ENCODE measurements at places on chromosomes 3 and 15.

DNA sequence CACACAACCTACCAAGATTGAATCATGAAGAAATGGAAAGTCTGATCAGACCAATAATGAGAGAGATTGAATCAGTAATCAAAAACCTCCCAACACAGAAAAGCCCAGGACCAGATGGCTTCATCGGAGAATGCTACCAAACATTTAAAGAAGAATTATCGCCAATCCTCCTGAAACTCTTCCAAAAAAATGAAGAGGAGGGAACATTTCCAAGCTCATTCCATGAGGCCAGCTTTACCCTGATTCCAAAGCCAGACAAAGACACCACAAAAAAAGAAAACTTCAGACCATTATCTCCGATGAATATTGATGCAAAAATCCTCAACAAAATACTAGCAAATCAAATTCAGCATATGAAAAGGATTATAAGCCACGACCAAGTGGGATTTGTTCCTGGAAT lies 94.1 kb downstream of the SENP2 start:
- no peak for DNase-seq

DNA sequence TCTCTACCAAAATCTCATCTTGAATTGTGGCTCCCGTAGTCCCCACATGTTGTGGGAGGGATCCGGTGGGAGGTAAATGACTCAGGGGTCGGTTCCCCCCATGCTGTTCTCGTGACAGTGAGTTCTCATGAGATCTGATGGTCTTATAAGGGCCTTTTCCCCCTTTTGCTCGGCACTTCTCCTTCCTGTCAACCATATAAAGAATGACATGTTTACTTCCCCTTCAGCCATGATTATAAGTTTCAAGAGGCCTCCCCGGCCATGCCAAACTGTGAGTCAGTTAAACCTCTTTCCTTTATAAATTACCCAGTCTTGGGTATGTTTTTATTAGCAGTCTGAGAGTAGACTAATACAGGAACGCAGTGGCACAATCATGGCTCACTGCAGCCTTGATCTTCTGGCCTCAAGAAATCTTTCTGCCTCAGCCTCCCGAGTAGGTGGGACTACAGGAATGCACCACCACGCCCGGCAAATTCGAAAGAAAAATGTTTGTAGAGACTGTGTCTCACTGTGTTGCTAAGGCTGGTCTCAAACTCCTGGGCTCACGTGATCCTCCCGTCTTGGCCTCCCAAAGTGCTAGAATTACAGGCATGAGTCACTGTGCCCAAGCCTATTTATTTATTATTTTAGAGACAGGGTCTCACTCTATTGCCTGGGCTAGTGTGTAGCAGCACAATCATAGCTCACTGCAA lies 101.0 kb downstream of the ATP10A start:
- DNase-seq: no peak

DNA sequence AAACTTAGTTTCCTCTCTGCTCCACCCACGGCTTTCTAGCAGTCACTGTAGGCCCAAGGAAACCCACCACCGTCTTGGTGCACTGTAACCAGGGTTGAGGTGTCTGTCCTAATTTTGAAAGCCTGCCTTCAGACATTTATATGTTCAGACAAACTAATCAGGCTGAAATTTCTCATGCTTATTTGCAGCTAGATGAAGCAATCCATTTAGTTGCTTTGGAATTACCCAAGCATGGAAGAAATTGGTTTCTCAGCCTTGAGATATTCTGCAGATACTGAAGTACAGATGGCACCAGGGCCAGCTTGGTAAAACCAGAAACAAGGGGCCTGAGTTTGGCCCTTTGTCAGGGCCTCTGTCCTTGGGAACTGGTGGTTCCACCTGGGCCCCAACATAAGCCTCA lies 105.4 kb downstream of the CACNA1D start:
- DNase-seq: no peak

DNA sequence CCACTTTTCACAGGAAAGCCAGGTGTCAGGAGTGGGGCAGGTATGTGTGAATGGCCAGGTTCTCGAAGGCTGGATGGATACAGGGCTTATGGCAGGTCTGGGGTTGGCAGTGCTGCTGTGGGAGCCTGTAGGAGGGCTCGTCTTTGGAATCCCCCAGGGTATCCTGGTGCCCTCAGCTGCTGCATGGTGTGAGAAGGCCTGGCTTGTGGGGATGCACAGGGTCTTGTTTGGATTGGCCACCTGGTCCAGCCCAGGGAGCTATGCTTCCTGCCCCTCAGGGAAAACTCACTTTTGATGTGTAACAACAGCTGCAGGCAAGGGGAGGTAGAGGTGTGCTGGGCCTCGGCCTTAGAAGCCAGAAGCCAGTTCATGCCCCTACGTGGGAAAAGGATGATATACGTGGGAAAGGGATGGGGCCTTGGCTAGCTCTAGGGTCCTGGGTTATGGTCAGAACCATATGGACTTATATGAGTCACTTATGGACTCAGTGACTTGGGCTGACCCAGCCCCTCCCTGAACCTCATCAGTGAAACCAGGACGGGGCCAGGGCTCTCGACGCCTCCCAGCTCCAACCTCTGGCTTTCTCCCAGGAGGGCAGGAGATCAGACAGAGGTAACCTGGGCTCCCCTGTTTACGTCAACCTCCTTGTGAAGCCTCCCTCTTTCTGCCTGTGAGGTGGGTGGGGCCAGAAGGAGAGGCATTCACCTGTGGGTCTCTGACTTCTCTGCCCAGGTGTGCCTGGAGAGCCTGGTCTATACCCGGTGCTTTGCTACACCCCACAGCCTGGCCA lies 37.8 kb upstream of the CSPG4 start:
- no peak for DNase-seq

GRCh38 chr3:128188956-128189355 lies 35.7 kb downstream of the EEFSEC start:
- no peak for DNase-seq

DNA sequence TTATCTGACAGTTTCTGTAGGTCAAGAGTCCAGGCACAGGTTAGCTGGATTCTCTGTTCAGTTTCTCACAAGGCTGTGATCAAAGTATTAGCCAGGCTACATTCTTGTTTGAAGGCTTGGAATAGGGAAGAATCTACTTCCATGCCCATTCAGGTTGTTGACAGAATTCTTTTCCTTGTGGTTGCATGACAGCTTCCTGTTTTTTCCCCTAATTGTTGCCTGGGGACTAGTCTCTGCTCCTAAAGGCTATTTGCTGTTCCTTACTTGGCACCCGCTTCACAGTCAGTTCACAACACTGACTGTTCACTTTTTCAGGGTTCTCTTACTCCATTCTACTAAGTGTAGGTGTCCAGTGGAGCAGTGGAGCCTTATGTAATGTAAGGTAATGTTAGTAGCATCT lies 115.4 kb upstream of the GBE1 start:
- DNase-seq: no peak

DNA sequence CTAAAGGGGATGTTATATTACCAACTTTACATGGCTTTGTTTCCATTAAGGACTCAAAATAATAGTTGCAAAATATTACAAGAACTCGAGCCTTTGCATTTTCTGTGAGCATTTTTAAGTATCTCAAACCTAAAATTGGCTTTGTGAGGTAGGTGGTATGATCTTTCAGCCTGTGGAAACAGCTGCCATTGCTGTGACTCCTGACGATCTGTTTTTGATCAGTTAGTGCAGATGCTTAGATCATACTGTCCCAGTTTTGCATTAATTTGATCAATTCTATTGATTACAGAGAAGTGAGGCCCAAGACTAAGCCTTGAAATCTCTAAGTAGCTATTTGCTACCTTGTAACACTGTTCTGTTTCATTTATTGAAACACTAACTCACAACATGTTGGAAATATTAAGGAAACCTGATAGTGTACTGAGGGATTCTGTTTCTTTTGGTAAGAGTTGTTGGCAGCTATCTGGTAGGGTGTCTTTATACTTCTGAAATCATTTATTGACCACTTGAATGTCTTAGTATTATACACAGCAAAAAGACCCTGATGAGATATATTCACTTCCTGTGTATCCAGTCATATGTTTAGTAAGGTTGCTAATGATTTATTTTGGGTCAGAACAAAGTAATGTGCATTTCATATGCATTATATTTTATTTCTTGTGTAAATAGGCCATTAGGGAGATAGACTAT lies 14.8 kb downstream of the SKIL start:
- no peak for DNase-seq

DNA sequence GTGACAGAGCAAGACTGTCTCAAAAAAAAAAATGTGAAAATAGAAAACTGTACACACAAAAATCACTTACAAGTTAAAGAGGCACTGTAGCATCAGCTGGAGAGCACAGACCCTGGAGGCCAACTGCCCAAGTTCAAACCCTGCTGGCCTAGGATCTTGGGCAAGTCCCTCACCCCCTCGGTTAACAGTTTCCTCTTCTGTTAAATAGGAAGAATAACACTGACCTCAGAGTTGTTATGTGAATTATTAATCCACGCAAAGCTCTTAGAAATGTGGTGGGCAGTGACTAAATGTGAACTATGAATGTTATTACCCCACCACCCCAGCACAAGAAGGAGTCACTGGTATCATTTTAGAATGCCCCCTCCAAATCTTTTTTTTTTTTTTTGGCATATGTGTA lies 11.2 kb downstream of the CIB1 start:
- no peak for DNase-seq

DNA sequence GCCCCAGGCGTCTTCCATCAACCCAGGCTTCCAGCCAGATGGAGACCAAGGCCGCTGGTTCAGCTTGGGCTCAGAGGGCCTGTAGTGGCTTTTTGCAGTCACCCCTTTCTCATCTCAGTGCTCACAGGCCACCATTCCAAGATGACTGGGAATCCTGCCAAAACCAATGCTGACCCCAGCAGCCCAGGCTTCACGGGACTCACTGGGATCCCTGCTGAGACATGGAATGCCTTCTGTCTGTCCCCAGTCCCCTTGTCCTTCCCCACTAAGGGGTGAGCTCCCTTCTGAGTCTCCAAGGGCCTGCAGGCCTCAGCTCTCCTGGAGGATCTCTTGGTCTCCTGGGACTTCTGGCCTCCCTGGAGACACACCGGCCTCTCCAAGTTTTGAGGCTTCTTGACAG lies 77.4 kb upstream of the SEC13 start:
- DNase-seq: no peak

Data from activated naive CD4-positive, alpha-beta T cell treated with Interleukin-2 at 50 U/mL for 16 hours (primary cell).